ENCODE measurements at places on chromosomes 3 and 15.

DNA sequence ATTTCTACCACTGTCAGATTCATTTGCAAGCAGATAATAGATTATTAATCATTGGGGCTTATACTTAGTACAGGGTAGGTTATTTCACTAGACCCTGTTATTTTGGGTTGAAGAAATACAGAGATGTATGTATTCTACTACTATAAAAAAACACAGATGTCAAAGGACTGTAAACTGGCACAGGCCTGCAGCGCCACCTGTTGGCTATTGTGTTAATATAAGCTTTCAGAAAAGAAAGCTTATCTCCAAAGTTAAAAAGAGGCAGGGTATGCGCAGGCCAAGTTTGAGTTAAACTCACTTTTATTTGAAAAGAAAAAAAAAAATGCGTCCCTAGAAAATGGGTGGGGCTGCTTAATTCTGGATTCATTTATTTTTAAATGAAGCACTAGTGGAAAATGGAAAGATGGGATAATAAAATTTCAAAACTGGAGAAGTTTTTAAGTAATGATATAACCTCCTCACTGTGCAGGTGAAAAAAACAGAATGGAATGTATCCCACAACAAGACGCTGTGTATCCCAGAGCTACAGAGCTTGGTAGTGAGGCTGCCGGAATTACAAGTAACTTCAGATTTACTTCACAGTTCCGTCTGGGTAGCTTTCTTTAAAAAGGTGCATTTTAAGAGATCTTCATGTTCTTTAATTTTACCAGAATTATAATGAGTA lies 407.2 kb upstream of the TGFBR2 start:
- peak; percentile 61 for DNase-seq

DNA sequence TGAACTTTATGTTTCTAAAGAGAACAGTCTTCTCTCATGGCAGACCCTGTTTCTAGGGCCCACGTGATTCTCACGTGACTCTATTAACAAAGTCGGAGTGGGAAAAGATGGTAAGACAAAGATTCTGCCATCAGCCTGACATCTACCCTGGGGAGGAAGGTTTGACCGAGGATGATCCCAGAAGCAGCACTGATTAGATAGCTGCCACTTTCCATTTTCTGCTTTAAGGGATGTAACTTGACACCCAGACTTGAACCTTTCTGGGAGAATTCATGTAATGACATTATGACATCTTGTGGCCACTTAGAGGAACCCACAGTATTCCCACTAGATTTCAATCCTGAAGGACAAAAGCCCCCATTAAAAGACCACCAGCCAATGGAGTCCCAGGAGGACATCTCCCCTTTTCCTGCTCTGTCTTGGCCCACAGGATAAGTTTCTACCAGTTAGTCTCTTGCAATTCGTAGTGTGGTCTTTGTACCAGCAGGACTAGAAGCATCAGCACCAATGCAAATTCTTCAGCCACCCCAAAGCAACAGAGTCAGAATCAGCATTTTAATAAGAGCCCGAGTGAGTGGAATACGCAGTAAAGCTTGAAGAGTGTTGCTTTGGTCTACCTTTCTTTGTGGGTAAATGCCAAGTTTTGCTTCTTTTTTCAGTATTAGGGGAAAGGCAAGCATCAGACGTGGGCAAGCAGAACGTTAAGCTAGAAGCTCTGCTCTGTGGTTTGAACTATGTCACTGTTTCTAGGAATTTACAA lies 480.5 kb upstream of the PROK2 start:
- no peak for DNase-seq

- no peak for DNase-seq
These were observed 114.3 kb downstream of the TGFBR2 start for GRCh38 chr3:30720586-30721313.

DNA sequence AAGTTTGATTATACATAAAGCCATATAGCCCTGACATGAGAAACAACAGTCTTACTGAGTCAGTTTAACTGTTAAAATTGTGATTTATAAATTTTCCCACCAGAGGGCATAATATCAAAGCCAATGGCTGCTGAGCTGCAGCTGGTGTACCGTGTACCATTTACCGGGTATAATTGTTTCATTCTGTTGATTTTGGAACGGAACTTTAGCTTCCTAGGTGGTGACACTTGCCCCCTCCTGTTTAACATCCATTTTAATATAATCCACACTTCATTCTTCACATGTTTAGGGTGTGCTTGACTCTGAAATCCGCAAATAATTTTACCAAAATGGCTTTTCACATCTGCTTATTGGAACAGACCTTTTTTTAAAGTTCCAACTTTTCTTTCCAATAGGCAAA lies 72.8 kb downstream of the SLC9A9 start:
- no peak for DNase-seq

- no peak for DNase-seq
These were observed 91.3 kb downstream of the ARNT2 start for GRCh38 chr15:80495401-80495942.

DNA sequence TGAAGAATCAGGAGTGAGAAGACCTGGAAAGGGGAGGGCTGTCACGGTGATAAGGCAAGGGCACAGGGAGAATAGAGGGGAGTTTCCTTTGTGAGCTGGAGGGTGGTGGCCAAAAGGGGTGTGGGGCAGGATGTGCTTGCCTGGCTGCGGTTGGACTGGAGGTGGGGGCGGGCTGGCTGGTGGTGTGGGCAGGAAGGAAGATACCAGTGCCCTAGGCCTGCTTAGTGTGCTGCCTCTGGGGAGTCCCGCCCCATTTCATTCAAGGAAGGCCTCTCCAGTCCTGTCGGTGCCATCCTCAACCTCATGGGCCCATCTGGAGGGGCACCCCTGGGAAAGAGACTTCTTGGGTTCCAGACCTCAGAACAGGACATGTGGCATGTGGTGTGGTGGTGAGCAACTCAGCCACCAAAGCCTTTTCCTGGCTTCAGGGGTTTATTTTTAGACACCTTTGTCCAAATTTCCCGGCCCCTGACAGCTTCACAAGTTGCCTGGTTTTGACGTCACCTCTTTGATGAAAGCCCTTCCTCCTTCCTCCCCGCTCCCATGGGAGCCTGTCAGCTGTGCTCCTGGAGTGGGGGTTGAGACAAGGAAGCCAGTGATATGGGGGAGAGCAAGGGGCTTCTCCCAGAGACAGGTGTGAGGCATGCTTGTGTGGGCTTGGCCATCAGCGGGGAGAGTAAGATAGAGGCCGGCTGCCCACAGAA lies 15.6 kb downstream of the TEX264 start:
- DNase-seq, result peak; percentile 64

- DNase-seq, result no peak
These were observed 63.2 kb downstream of the PXYLP1 start for GRCh38 chr3:141294848-141295247.

GRCh38 chr3:158531334-158531733 lies 39.7 kb upstream of the MLF1 start:
- DNase-seq, result no peak

GRCh38 chr15:90716317-90716975 lies 700 bp upstream of the BLM start:
- no peak for DNase-seq

DNA sequence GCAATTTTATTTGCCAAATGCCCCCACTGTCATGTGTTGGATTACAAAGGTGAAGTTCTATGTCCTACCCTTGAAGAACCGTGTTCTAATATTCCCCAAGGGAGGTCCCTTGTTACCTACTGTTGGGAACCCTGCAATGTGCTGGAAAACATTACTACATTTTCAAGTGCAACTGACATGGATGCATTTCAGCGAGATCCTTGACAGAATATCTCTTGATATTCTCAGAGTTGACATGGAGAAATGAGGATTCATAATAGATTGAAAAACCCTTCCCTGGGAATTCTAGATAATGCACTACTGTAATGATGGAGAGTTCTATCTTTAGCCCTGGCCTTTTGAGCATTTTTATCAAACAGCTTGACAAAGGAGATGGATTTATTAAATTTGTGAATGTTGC lies 397.4 kb downstream of the FEZF2 start:
- DNase-seq, result no peak

DNA sequence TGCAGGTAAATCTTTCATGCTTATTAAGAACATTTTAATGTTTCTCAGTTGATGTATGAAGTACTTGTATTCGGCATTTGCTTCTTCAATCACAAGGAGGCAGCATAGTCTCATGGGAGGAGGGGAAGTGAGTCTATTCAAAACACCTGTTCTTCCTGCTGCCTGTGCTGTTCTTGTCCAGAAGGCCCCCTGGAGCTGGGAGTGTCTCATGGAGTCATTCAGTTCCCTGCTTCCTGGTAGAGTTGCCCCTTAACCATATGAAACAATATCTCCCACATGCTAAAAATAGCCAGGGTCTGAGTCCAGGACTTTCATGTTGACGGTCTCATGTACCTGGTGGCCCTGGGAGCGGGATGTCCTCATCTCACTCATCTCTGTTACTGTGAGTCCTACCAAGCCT lies 15.5 kb upstream of the PPP1R2 start:
- DNase-seq, result no peak

GRCh38 chr3:125375950-125376679 lies 990 bp upstream of the ZNF148 start:
- DNase-seq, result no peak

- DNase-seq, result no peak
These were observed 13.3 kb upstream of the MINAR1 start for GRCh38 chr15:79418693-79419279.

DNA sequence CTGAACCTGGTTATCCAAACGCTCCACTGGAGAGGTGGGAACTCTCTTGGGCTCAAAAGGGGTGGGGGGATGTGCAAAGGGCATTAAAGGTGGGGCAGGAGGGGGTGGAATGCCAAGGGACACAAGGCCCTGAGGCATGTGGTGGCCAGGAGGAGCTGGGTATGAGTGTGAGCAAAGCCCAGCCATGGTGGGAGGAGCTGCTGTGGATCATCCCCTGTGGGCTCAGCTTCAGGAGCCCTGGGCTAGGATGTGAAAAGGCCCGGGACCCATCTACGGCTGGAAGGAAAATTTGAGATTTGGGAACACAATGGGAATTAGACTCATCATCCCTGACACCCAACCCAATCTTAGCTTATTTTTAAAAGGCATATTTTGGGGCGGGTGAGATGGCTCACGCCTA lies 33.3 kb downstream of the MGLL start:
- no peak for DNase-seq

DNA sequence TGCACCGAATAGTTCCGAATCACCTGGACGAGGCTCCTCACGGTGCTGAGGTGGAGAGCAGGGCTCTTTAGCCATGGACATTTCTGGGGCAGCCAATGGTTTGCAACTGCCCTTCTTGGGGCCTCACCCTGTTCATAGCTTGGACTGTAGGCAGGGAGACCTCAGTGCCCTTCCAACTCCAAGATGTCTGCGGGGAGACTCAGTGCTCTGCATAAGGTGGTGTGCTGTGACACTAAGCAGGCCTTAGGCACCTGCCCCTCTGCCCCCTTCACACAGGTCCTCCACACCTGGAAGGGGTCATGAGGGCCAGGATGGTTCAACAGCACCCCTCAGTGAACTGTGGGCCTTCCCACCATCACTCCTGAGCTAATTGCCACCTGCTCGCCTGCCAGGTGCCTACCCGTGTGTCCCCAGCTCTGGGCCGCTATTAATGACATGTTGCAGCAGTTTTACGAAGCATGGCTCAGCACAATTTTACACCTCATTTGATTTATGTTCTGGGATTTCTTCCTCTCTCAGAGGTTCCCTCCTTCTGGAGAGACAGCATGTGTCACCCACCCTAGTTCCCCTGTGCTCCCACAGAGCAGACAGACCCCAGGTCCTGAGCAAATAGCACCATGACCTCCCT lies 101.2 kb upstream of the SMAD3 start:
- DNase-seq, result no peak

DNA sequence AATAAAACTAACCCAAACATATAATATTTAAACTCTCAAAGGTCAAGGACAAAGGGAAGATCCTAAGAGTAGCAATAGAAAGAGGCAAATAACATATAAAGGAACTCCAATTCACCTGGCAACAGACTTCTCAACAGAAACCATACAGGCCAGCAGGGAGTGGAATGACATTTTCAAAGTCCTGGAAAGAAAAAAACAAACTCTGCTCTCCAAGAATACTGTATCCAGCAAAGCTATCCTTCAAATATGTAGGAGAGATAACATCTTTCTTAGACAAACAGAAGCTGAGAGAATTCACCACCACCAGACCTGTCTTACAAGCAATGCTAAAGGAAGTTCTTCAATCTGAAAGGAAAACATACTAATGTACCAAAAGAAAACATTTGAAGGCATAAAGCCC lies 51.5 kb upstream of the TMEM158 start:
- no peak for DNase-seq

- no peak for DNase-seq
These were observed 5.3 kb downstream of the BCL2L10 start for GRCh38 chr15:52107238-52107637.

GRCh38 chr3:139832998-139833397 lies 102.0 kb upstream of the CLSTN2 start:
- no peak for DNase-seq

GRCh38 chr3:149934524-149934923 lies 36.2 kb downstream of the PFN2 start:
- no peak for DNase-seq

GRCh38 chr15:82624008-82624407 lies 23.2 kb downstream of the CPEB1 start:
- no peak for DNase-seq

GRCh38 chr15:96502196-96502595 lies 171.7 kb downstream of the NR2F2 start:
- no peak for DNase-seq

- DNase-seq, result no peak
These were observed 45.3 kb downstream of the ROPN1B start for GRCh38 chr3:126014252-126014651.

DNA sequence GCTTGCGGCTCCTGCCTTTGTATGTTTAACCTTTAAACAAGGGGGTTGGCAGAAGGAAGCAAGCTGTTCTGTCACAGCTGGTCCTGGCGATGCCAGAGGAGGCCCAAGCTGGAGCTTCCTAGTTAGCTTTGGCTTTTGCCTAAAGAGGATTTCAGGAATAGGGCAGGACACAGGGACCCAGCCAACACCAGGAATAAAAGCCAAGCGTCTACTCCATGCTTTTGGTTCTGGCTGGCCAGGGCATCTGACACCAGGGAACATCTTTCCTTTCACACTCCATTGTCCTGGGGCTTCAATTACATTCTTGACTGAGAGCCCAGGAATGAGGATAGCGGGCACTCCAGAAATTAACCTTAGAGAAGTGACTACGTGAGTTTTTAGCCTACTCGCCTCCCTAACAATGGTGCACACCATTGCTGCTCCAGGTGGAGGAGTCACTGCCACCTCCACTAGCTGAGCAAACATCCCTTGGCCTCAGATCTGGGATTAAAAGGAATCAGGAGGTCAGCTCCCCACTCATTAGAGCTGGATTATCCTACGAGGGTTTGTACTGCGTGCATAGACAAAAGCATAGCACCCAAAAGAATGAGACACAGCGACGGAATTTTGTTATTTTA lies 38.2 kb downstream of the TPM1 start:
- no peak for DNase-seq

All from stimulated activated CD4-positive, alpha-beta T cell treated with anti-CD3 and anti-CD28 coated beads, TNF-alpha, amount 100 ng/mL, for 1 hour (primary cell).